ENCODE measurements at places on chromosomes 12 and 14.

- DNase-seq, result no peak
Measured at GRCh38 chr12:9883175-9883574, 1.9 kb downstream of the KLRF2 start.

- DNase-seq, result no peak
Measured at GRCh38 chr12:70309348-70309747, 56.7 kb upstream of the KCNMB4 start.

GRCh38 chr14:60734465-60735242 is at the start of gene MNAT1:
MNAT1 (plus strand) TSS chr14:60734761; CDS start chr14:60734863, 102 bp downstream.
- peak; percentile 67 for DNase-seq

- DNase-seq, result no peak
Measured at GRCh38 chr14:105879503-105879866, 353.1 kb downstream of the TMEM121 start.

- DNase-seq, result peak; percentile 78
Measured at GRCh38 chr12:6925540-6926279, 2.0 kb upstream of the ATN1 start.

GRCh38 chr12:123099560-123100192 is 51.2 kb downstream of the PITPNM2 start:
- DNase-seq, result peak; percentile 8

DNA sequence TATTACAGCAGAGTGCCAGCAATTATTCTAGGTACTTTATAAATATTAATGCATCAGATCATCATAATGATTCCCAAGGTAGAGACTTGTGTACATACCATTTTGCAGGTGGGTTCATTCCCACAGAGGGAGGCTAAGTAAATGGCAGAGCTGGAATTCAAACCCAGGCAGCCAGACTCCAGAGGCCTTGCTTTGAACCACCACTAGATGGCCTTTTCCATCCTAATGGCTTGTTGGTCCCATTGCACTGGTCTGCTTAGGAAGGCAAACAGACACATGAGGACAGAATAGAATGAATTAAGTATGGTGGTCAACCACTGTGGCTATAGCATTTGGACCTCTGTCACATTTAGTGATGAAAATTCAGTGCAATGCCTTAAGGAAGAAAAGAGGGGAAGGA is 158.7 kb downstream of the METTL25 start:
- no peak for DNase-seq

GRCh38 chr12:3684449-3685051 is 68.4 kb downstream of the CRACR2A start:
- no peak for DNase-seq

DNA sequence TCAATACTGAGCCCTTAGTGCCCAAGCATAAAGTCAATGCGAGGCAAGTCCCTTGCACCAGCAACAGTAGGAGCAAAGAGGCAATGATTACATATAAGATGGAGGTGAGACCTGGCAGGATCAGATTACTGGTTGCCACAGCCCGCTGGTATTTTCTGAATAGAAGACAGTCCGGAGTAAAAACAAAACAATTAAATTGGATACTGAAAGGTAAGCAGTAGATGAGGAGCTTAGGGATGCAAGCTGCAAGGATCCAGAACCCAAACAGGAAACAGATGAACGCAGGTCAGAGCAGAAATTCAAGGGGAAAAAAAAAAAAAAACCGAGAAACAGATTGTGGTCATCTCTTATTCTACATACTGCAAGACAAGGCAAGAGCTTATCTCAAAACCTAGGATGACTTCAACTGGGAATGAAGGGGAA is 119.6 kb downstream of the MED13L start:
- DNase-seq, result no peak

DNA sequence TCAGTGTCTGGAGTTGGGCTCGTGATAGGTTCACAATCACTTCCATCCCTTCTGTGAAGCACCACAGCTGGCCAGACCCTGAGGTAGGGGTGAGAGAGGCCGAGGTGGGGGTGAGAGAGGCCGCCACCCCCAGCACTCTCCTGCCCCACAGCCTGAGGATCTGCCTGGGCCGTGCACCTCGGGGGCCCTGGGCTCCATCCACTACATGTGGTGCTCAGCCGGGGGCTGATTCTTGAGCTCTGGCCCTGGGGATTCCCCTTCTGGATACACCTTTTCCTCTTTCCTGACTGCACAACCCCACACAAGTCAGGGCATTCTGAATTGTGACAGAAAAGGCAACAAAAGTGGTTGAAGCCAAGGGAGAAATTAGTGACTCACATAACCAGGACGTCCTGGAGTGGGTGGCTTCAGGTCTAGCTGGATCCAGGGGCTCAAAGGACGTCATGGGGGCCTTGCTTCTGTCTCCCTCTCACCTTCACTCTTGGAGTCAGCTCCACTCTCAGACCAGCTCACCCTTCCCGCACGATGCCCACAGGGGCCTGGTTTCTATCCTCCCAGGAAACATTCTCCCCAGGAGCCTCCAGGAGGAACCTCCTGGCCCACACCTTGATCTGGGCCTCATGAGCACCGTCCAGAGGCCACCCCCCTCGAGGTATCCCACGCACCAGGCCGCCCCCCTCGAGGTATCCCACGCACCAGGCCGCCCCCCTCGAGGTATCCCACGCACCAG is 12.1 kb upstream of the FBRSL1 start:
- DNase-seq, result no peak

- no peak for DNase-seq
Measured at GRCh38 chr12:99768758-99769157, 121.2 kb downstream of the GARIN6 start.

DNA sequence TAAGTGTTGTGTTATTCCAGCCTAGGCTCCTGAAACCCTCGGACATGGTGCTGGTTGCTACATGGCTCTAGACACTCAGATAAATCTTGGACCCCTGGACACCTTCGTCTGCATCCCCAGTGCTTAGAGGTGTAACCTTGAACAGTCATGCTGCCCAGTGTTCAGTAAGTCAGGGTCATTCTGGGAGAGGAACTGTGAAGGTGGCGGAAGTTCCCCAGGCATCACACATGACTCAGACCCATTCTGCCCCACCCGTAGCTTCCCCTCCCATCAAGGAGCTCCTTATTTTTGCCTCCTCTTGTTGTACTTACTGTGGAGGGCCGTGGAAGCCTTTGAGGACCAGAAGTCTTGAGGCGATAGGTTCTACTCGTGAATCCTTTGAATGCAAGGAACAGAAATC is 18.1 kb upstream of the SSPN start:
- DNase-seq, result no peak

- DNase-seq, result no peak
Measured at GRCh38 chr12:51687614-51688013, 96.6 kb downstream of the SCN8A start.

GRCh38 chr12:52090291-52090690 is 10.8 kb downstream of the SMIM41 start:
- no peak for DNase-seq

- DNase-seq, result no peak
Measured at GRCh38 chr14:23639891-23640523, 3.8 kb downstream of the DHRS2 start.

- DNase-seq, result no peak
Measured at GRCh38 chr12:178829-179109, 35.2 kb downstream of the SLC6A12 start.

- no peak for DNase-seq
Measured at GRCh38 chr12:121465921-121466793, 66.2 kb downstream of the RNF34 start.

DNA sequence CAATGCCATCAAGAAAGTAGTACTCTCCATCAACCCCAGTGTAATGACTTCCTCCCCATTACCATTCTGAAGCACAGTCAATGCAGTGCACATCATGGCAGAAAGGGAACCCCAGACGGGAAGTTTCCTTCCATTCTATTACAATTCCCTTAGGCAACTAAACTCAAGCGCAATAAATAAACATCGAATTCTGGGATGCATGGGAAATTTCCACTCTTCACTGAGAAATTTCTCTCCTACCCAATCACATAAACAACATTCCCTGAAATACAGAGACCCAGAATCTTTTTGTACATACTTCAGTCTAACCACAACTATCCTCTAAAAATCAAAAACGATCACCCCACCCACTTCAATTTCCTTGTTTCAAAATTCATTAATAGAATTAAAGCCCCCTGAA is 20.0 kb downstream of the SARNP start:
- DNase-seq, result no peak

- no peak for DNase-seq
Measured at GRCh38 chr14:101726295-101726953, 35.1 kb upstream of the PPP2R5C start.

GRCh38 chr12:64510667-64511066 is 58.7 kb downstream of the TBK1 start:
- no peak for DNase-seq

- no peak for DNase-seq
Measured at GRCh38 chr12:129615001-129615400, 288.8 kb downstream of the TMEM132D start.

GRCh38 chr12:83186419-83186818 is 499.7 kb downstream of the TMTC2 start:
- DNase-seq, result no peak

GRCh38 chr12:71981149-71981548 is 42.5 kb downstream of the TPH2 start:
- DNase-seq, result no peak

DNA sequence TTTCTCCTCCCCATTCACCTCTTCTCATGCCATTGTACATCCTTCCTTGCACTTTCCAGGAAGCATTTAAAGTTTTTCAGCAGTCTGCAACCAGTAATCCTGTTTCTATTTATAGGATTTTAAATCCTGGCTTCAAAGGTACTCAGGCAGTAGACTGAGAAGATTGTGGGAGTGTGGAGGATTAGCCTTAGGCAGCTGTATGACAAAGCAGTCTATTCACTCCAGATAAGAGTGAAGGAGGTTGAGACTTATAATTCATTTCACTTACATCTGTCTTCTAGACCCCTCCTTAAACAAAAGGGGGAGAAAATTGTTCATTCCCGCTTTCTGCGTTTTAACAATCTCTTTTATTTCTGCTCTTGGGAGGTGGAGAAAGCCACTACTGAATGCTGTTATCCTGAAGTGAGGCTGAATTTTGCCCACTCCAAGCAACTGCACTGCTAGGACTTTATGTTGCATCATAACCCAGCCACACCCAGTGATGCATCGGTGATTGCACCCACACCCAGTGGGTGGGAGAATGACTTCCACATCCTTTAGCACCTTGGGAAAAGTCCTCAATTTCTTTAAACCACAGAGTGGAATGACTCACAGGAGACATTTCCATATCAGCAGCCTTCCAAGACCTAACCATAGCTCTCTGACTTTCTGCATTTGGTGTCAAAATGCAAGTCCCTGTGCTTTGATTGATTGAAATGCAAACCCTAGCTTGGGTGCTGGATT is 382.5 kb upstream of the ATP2B1 start:
- no peak for DNase-seq

- DNase-seq, result no peak
Measured at GRCh38 chr12:24200010-24200409, 250.5 kb upstream of the SOX5 start.

- DNase-seq, result no peak
Measured at GRCh38 chr14:61653507-61653906, 41.8 kb upstream of the HIF1A start.

GRCh38 chr14:59305231-59305630 is 116.8 kb downstream of the DAAM1 start:
- DNase-seq, result no peak

All from NCI-H446 treated with DMSO at 0.1 percent for 48 hours (cell line).